Esophagus mucosa (tissue), 1 donor: ENCODE measurements at places on chromosomes 3 and 15.

DNA sequence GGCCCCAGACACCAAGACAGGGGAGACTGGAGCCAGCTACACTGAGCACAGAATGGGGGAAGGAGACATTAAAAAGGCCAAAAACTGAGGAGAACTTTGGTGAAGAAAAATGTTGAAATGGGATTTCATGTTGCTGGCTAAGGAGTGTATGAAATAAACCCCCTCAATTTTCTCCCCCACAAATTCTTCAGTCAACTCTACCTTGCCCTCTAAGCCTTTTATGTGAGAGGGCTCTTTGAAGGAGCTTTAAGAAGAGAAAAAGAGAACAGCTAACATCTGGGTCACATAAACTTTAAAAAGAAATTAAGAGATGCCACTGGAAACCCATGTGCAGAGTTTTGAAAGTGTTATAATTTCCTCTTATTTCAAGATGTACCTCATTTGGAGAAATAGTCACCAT is 88.6 kb downstream of the ATP8B4 start:
- no peak for ATAC-seq

DNA sequence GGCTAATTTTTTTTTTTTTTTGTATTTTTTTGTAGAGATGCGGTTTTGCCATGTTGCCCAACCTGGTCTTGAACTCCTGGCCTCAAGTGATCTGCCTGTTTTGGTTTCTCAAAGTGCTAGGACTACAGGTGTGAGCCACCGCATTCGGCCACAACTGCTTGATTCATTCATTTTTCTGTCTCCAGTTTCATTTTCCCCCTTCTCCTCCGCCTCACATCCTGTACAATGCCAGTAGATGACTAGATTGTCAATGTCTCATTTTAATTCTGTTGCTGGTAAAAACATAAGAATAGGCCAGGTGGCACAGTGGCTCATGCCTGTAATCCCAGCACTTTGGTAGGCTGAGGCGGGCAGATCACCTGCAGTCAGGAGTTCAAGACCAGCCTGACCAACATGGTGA is 12.0 kb upstream of the ZNF592 start:
- ATAC-seq, result no peak

GRCh38 chr15:93036951-93037819 is 51.8 kb downstream of the RGMA start:
- peak; percentile 51 for ATAC-seq

GRCh38 chr15:67882487-67883233 is 42.8 kb upstream of the RNU6-1 start:
- no peak for ATAC-seq

DNA sequence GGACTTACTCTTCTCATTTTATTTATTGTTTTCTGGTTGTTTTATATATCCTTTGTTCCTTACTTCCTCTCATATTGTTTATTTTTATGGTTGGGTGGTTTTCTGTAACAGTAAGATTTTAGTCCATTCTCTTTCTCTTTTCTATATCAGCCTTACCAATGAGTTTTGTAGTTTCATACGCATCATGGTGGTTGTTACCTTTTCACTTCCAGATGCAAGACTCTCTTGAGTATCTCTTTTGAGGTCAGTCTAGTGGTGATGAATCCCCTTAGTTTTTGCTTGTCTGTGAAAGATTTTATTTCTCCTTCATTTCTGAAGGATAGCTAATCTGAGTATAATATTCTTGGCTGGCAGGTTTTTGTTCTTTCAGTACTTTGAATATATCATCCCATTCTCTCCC is 57.1 kb upstream of the MFGE8 start:
- ATAC-seq, result no peak
